Cardiac muscle cell (in vitro differentiated cells and primary cell): ENCODE measurements at places on chromosomes 2 and 18. TPM values are rescaled to one million over a fixed set of nuclear protein-coding genes. Genes with fewer than 3 reads are reported as not detected.

The ST6GAL2 gene
- total RNA-seq = 0.57 and 1.2 TPM in 2 replicates

The ANKRD30BL gene
- 0.14 and 0.71 TPM in 2 replicates for total RNA-seq

DNA sequence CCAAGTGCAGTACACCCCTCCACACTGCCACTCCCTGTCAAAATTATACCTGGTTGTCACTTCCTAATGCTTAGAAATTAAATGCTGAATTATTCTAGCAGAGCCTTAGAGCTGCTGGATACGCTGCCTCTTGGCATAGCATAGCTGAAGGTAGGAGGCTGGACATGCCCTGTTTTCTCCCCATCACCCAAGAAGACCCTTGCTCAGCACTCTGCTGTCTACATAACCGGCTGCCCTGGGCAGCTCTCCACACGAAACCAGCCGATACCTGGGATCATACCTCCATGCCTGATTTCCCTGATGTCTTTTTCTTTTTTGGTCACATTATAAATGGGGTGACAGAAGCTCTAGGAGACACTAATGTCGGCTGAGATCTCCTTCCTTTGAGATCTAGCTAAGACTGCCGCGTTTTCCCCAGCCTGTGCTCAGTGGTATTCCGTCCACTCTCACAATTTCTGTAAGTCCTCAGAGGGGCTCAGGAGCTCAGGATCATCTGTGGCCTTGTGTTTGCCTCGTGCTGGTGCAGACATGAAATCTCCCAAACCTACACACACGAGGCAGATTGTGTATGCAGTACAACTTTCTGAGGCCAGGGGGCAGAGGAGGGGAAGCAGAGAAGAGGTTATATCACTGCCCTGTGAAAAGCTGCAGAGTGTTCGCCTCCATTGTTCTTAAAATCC is 13.5 kb upstream of the ZAP70 start:
- no peaks in the 10 kb centered on the region for H3K36me3 ChIP-seq
- DNase-seq = peak; percentile 79
- H3K4me3 ChIP-seq = no peak overlapping the region
- no peaks in the 10 kb centered on the region for H3K4me1 ChIP-seq

DNA sequence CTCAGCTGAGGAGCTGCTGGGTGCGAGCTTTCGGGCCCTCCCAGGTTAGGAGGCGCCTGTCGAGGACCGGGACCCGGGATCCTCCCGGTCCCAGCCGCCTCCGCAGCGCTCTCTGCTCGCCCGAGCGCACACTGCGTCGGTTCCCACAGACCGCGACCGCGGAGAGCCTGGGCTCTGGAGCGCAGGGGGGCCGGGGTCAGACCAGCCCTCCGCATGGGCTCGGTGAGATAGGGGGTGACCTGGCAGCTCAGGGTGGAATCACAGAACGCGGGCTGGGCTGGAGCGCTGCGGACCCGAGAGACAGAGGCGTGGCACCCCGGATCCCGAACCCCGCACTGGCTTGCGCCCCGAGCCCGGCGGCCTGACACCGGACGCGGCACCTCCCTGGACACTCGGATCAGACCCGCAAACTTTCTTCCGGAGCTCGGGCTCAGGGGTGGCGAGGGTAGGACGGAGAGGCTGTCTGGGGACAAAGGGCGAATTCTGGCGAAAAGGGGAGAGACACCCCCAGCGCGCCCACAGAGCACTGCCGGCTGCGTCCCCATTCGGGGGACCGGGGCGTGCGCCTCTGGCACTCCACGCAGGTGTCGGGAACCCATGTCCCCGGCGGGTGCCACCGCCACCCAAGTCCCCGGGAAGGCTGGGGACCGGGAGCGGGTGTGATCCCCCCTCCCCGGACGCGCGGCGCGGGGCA is 612 bp downstream of the DIPK1C start:
- no peaks in the 10 kb centered on the region for H3K36me3 ChIP-seq
- no peaks in the 10 kb centered on the region for H3K4me1 ChIP-seq
- no peak for DNase-seq
- peaks cover 67% of the 10 kb centered on the region for H3K27me3 ChIP-seq
- H3K27ac ChIP-seq = no peak overlapping the region

The PRKAG3 gene
- not detected in 2 replicates for total RNA-seq

DNA sequence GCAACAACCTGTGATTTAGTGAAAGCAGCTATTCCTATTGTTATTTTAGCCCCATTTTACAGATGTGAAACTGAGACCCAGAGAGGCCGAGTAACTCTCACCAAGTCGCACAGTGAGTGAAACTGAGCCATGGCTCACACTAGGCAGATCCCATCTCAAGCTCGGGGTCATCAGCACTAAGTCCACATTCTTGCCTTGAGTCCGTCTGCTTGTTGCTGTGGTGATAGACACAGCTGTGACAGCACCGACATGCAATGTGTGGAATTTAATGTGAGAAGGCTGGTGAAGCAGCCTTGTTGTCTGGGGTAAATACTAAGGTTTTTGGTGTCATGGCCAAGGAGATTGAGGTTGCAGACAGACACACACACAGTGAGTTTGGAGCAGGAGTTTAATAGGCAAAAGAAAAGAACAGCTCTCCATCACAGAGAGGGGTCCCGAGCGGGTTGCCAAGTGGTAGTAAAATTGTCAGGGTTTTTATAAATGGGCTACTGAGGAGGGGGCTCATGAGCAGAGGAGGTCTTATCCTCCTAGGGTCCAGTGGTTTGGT is 40.2 kb upstream of the GMCL1 start:
- no peak overlapping the region for H3K4me3 ChIP-seq
- peaks cover 23% of the 10 kb centered on the region for H3K4me1 ChIP-seq
- H3K27me3 ChIP-seq = no peaks in the 10 kb centered on the region
- H3K27ac ChIP-seq = peak overlapping the region; percentile 86
- DNase-seq = peak; percentile 82
- H3K36me3 ChIP-seq = no peaks in the 10 kb centered on the region

The GPR155 gene
- 2.7 and 4.0 TPM in 2 replicates for total RNA-seq

The NCKAP1 gene
- total RNA-seq = 90.4 and 91.4 TPM in 2 replicates

DNA sequence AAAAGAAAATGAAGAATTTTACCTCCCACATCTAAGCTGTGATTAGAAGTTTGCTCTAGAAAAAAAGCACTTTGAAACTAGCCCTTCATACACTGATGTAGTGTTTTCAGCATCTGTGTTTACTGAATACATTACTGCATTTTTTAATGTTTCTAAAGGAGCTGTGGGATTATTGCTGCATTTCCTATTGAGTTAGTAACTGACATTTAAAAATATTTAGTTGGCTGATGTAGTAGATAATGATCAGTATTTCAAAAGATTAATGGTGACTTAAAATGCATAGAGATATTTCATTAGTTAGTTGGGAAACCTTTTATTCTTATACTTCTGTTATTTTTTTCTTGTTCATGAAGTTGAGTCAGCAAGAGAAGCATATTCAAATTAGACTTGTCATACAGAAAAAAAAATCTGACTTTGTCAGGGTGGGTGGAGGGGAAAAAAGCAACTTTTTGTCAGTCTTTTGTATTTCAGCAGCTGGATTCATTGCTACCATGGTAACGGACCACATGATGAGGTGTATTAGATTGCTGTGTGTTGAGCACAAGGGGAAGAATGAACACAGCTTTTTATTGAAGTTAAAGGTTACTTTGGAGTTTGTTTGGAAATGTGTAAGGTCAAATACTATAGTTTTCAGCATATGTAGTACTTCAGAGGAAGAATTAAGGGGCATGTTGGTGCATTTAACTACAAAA is at the start of gene DTNA:
TSS of gene DTNA (plus strand) at position 549 of the 692 bp plus-strand sequence. CDS start 45,679 bp downstream, outside the sequence.
- no peaks in the 10 kb centered on the region for H3K36me3 ChIP-seq
- H3K27ac ChIP-seq = no peak within 1 kb of the TSS
- no peaks in the 10 kb centered on the region for H3K27me3 ChIP-seq
- peaks cover 18% of the 10 kb centered on the region for H3K4me1 ChIP-seq
- no peak within 1 kb of the TSS for H3K4me3 ChIP-seq

DNA sequence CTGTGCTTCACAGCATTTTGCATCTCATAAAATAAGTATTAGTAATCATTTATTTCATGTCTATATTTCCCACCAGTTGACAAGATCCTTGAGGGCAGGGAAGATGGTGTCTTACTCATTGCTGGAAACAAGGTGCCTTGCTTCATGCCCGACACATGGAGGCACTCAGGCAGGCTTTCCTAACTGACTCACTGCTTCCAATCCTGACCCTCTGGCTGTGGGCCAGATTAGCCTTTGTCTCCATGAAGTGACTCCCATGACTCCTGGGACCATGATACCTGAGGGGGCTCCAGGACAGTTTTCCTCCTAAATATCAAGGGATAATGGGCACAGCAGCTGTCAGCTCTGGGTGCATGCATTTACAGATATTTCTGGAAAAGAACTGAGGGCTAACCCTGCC is 275.1 kb downstream of the AGPS start:
- H3K4me1 ChIP-seq = peaks cover 5% of the 10 kb centered on the region
- peaks cover 7% of the 10 kb centered on the region for H3K27me3 ChIP-seq
- no peak overlapping the region for H3K27ac ChIP-seq
- no peak for DNase-seq
